AG04449 (cell line): ENCODE measurements at places on chromosomes 16 and 17.

DNA sequence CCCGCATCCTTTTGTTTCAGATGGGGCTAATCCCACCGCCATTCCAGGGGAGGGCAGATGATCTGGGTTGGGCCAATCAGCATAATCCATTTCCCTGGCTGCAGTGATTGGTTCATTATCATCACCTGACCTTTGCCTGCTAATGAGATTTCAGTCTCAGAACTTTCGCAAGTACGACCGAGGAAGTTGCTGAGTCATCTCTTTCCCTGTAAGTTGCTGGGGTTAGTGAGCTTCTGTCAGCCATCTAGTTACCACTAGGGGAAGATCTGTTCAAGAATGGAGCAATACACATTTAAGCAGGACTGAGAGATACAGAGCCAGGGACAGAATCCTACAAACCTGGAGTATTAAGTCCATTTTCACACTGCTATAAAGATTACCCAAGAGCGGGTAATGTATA, 65.3 kb upstream of the NUDT7 start:
- no peak for DNase-seq

- no peak for DNase-seq
Observed at GRCh38 chr17:67011527-67012175, 32.7 kb upstream of the CACNG1 start.

- no peak for DNase-seq
Observed at GRCh38 chr17:81394377-81394920, 808 bp upstream of the BAHCC1 start.

GRCh38 chr16:81863630-81864352, 84.7 kb downstream of the PLCG2 start:
- DNase-seq, result no peak

- no peak for DNase-seq
Observed at GRCh38 chr17:67571478-67571877, 146.3 kb upstream of the NOL11 start.

- no peak for DNase-seq
Observed at GRCh38 chr17:66952681-66953629, 11.6 kb upstream of the CACNG4 start.

DNA sequence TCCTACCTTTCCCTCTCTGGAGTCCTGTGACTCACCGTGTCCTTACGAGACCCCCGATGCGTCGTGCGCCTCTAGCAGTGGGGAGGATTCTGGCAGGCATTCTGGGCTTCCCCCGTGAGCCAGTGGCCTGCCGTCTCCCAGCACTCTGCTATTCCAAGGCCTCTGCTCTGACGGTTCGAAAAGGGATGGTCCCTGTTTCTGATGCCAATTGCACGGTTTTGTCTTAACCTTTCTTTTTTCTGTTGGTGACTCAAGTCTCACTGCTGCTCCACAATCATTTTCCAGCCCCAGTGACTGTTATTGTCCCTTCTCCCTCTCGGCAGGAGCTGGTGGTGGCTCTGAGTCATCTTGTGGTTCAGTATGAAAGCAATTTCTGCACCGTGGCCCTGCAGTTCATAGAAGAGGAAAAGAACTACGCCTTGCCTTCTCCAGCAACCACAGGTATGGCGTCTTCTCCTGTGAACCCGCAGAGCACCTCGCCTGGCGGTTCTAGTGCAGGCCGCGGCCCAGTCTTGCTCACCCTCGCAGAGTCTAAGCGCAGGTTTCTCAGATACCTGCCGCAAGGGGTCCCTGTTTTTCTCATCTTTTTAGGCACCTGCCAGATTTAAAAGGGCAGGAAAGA, 100.1 kb upstream of the CHMP6 start:
- peak; percentile 33 for DNase-seq

- DNase-seq, result no peak
Observed at GRCh38 chr17:43453331-43453812, 30.4 kb upstream of the DHX8 start.

- DNase-seq, result no peak
Observed at GRCh38 chr16:69720822-69721430, 5.4 kb downstream of the NQO1 start.

DNA sequence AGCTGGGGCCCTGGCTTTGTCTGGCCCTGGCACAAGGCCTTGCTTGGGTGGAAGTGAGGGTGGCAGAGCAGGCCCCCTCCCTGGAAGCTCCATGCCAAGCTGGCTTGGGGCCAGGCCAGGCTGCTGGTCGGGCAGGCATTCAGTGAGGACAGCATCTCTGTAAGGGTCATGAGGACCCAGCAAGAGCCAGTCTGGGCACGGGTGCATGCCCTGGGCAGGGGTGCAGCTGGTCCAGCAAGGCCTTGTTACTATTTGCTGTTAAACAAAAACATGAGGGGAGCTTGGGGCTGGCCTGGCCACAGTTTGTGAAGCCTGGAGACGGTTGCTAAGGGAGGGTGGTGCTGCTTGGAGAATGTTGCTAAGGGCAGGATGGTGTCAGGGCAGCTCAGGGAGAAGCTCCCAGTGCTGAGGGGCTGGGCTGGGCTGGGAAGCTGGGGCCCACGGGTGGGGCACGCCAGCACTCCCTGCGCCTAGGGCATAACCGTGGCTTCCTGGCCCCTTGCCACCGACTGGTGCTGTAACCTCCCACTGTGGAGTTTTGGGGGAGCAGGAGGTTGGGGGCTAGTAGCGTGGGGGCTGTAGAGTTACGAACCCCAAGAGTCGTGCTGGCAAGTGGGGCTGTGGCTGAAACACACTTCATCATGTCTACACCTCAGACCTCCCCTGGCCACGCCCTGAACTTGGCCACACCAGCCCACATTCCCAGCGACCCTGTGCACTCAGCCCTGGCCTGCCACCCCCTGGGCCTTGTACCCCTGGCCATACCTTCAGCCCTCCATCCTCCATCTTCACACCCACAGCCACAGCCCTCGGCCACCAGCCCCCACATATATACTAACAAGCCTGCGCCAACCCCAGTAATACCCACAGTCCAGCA, 1.6 kb downstream of the TPPP3 start:
- DNase-seq, result no peak

- DNase-seq, result no peak
Observed at GRCh38 chr16:74586948-74587347, 20.0 kb downstream of the GLG1 start.
